NCI-H2081 treated with DMSO at 0.1 percent for 48 hours (cell line): ENCODE measurements at places on chromosomes 3 and 15.

- DNase-seq = no peak
Measured at GRCh38 chr3:46293991-46294833, 52.0 kb downstream of the CCR3 start.

DNA sequence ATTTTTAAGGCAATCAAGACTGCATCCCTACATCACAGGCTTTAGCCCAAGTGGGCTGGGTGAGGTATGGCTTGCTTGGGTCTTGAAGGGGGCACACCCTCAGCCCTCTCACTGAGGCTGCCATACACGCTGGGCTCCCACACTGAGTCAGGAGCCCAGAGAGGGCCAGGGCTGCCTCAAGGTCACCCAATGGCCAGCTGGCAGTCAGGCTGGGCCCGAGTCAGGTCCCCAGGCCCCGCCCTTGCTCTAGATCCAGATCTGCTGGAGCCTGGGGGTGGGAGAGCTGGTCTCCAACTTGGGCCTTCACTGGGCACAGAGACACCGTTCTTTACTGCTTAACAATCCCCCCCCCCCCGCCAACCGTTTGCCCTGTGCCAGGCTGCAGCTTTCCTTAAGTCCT lies 88.1 kb downstream of the IQSEC1 start:
- no peak for DNase-seq

- no peak for DNase-seq
Measured at GRCh38 chr15:74727727-74728126, 2.4 kb upstream of the CYP1A1 start.

GRCh38 chr3:73479325-73479724 lies 145.4 kb downstream of the PDZRN3 start:
- DNase-seq = no peak

GRCh38 chr15:64847016-64847415 lies 5.3 kb downstream of the PLEKHO2 start:
- no peak for DNase-seq

DNA sequence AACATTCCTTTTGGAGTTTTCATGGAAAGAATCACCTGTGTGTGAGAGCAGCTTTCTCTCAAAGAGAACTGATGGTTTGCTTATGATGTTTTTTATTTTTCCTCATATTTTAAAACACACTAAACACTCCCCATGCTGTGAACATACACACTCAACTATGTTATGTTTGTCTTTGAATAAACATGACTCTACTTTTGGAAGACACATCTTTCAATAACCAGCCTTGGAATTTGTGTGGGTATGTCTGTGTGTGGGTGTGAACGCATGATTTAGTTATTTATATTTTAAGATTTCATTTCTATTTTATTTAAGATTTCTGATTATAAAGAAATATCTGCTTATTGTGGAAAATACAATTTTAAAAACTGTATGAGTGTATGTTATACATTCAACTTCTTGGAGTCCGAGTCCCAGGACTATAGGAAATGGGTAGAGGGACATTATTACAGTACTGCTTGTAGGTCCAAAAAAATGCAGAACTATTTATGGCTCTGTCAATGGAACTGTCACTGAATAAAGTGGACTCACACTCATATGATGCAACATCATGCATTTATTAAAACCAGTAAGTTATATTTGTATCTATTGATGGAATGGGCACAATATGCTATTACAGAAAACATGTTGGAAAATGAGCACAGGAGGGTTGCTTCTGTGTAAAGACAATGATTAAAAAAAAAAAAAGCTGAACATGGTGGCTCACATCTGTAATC lies 43.5 kb downstream of the PDZRN3 start:
- no peak for DNase-seq
